ENCODE measurements at places on chromosomes 1 and 21.

- DNase-seq: no peak
These were observed 7.3 kb upstream of the STUM start for GRCh38 chr1:226541231-226541630.

GRCh38 chr1:184368354-184368753 is 18.5 kb upstream of the C1orf21 start:
- DNase-seq: no peak

GRCh38 chr1:13494025-13494424 is 19.8 kb downstream of the LRRC38 start:
- DNase-seq: no peak

GRCh38 chr1:159704481-159704880 is 9.9 kb downstream of the CRP start:
- peak; percentile 16 for DNase-seq

GRCh38 chr1:173507205-173507846 is 30.2 kb downstream of the PRDX6 start:
- DNase-seq: no peak

DNA sequence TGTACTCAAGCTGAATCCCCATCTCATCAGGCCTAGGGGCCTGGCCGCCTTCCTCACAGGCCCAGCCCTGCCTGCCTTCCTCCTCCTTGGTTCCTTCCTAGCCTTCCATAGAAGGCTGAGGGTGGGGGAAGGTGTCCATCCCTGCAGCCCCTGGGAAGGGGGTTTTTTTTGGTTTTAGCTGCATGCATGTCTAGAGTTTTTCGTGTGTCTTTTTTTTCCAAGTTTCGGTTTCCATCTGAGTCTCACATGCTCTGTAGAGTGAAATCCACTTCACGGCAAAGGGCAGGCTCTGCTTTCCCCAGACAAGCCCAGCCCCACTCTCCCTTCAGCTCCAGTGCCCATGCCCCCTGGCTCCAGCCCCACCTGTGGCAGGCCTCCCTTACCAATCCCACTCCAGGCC is 32.1 kb downstream of the GRHL3 start:
- no peak for DNase-seq

DNA sequence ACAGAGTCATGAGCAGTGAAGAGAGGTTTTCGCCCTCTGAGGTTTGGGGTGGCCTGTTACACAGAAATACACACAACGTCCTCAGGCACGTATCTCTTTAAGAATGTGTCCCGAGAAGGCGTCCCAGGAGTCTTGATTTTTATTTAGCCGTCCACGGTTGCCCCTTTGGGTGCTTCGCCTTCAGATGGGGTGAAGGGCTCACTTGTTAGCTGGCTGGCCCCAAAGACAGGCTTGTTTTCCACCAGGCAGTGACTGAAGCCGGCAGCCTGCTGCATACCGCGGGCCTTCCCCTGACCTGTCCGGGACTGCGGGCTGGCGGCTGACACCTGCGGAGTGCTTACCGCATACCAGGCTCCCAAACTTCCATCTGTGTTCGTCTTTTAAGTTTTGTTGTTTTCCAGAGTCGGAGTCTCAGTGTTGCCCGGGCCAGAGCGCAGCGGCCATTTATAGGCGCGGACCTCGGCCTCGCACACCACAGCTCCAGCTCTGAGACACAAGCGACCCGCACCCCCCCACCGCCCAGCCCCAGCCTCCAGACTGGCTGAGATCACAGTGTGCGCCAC is 1.6 kb upstream of the ADARB1 start:
- DNase-seq: no peak

GRCh38 chr1:224377676-224378006 is 21.0 kb downstream of the CNIH4 start:
- DNase-seq: no peak

DNA sequence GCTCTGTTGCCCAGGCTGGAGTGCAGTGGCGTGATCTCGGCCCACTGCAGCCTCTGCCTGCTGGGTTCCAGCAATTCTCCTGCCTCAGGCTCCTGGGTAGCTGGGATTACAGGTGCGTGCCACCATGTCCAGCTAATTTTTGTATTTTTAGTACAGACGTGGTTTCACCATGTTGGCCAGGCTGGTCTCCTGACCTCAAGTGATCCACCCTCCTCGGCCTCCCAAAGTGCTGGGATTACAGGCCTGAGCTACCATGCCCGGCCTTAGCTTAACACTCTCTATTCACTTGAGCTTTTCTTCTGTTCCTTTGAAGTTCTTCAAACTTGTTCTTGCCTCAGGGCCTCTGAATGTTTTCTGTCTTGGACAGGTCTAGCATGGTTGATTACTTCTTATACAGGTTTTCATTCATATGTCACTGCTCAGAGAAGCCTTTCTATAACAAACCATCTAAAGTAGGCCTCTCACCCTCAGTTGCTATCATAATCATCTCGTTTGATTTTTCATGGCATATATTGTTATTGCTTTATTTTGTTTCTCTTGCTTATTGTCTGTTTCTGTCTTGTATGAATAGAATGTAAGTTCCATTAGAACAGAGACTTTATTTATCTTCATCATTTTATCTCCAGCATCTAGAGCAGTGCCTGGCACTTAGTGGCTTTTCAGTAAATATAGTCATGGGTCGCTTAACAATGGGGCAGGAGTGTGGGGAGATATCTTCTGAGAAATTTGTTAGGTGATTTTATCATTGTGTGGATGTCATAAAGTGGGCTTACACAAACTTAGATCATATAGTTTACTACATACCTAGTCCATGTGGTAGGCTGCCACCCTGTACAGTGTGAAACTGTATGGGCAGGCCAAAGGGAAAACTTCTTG is 12.1 kb downstream of the OSBPL9 start:
- DNase-seq: no peak

DNA sequence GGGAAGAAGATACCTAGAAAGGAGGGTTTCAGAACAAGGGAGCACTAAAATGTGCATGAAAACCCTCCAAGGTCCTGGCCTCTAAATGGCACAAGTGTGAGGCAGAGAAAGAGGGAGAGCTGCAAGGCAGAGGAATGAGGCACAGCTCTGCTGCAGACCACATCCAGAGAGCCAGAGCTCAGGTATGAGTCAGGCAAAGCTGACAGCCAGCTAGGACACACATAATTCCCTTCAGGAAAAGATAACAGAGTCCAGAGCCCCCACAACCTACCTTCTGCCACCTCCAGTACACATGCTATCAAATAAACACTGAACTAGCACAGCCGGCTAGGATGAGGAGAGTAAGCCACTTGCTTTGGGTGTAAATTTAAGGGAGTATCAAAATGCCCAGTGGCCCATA is 62.2 kb downstream of the HSF2BP start:
- DNase-seq: no peak

DNA sequence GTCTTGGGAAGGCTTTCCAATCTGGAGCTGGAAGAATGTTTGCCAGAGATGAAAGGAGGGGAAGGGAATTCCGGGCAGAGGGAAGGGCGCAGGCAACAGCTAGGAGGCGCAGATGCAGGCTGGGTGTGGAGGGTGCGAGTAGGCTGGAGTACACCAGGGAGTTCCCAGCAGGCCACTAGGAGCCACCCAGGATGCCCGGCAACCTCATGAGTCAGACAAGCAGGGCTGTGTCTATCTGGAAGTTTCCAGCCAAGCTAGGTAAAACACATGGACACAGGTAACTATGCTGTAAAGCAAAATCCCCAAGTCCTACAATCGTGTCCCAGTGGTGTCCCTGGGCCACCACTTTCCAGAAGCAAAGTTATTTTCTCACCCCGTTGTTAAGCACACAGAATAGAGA is 990 bp upstream of the NBL1 start:
- no peak for DNase-seq

- DNase-seq: no peak
These were observed 70.1 kb upstream of the CCDC190 start for GRCh38 chr1:162930976-162931560.

DNA sequence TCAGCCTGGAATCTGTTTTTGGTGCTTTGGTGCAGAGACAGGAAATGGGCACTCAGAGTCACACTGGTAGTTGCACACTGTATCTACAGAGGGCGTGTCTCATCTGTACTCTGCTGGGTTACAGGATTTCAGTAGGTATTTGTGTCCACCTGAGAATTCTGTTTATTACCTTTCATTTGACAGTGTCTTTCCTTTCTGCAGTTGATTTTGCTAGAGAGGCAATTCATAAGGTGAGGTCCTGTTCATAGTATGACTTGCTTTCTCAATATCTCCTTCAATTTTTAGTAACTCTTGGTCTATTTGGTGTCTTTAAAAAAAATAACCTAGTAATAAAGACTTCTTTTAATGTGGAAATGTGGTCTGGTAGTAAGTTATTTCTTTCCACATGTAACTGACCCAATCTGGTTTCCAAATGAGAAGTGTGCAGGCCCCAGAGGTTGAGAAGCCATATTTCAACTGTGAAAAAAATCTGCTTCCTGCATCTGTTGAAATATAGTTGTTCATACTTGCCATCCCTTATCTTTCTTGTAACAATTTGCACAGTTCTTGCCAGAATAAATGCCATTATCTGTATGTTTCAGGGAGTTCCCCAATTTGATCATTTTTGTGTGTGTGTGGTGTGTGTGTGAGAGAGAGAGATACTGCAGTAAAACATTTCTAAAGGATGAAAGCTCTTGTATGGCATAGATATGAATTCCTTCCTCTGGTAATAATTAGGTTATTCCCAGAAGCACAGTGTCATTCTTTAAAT is 78.4 kb upstream of the DNAJC6 start:
- no peak for DNase-seq

DNA sequence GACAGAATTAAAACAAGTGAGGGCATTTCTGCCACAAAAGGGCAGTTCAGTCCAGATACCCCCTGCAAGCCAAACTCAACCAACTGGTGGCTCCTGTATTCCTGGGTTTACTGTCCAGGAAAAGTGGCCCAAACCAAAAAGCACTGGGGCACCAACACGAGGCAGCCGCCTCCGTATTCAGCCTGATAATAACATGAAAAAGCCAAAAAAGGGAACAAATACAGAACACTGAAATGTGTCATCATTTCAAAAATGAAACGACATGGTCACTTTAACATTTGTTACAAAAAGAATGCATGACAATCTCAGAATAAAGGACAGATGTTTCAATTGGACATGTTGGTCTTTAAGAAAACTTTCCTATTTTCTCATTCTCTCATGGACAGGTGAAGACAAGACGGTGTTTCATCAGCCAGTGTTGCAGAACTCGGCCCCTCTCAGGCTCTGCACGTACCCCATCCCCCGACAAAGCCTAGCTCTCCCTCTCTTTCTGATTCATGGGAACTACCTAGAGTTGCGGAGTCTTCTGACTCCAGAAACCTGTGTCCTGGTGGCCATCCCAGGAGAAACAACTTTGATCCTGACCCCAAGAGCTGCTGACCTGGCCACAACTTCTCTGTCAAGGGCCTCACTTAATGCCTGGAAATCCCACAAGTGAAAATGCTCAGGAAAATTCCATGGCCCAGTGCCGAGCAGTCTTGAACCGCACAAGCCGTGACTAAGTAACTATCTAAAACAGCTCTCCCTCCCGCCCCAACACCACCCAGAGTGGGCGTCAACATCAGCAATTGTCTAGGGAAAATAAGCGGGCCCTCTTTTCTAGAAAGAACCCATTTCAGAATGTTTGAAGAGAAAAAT is 27.1 kb downstream of the ZBTB17 start:
- no peak for DNase-seq

- DNase-seq: no peak
These were observed 51.7 kb upstream of the PALMD start for GRCh38 chr1:99594205-99594604.

DNA sequence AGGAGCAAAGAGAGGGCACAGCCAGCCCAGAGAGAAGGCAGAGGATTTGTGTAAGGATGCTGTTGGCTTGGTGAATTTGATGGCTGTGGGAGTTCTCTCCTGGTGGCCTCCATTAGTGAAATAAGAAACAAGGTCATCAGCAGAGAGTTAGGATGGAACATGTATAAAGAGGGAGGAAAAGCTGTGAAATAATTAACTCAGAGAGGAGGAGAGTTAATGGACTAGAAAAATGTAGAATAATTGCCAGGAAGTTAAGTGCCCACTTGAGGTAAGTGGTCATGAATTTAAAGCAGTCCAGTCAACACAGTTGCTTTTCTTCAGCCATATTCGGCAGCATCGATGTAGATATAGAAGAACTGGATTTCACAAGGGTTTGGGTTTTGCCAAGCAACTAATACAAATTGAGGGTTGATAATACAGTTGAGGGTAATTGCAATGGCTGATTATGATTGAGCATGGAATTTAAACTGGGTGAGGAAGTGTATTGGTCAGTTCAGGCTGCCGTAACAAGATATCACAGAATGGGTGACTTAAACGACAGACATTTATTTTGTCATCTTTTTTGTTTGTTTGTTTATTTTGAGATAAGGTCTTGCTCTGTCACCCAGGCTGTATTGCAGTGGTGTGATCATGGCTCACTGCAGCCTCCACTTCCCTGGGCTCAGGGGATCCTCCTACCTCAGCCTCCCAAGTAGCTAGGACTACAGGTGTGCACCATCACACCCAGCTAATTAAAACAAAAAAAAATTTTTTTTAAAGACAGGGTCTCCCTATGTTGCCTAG is 31.7 kb upstream of the KLF17 start:
- no peak for DNase-seq

DNA sequence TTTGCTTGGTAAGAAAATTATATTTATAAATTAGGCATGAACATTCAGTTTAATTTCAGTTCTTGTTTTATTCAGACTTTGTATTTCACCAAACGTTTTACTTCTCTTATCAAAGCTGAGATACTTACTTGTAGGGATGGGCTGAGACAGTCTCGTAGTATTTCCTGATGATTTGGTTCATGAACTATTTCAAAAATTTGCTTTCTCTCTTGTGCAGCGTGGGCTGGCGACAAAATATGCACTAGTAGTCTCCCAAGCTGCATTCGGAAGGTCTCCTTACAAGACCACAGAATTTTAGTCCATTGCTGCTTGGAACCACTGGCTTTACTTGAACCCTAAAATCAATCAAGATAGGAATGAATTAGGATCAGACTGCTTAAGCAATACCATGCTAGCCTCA is 91.7 kb upstream of the GNG4 start:
- no peak for DNase-seq

GRCh38 chr1:33048426-33048825 is 11.7 kb upstream of the AK2 start:
- no peak for DNase-seq

DNA sequence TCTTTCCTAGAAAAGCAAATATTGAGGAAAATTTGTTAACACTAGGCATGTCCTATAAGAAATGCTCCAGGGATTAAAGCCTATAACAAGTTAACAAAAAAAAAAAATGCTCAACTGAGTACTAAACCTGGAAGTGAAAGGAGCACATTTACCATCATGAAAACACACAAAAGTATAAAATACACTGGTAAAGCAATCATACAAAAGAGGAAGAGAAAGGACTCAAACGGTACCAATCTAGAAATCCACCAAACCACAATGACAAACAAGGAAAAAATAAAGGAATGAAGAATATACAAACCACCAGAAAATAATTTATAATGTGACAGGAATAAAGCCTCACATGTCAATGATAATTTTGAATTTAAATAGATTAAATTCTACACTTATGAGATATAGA is 21.2 kb downstream of the CD1E start:
- DNase-seq: no peak

GRCh38 chr1:93734999-93735398 is 53.4 kb upstream of the BCAR3 start:
- DNase-seq: no peak

GRCh38 chr1:112515311-112516009 is 6.7 kb downstream of the WNT2B start:
- no peak for DNase-seq

- no peak for DNase-seq
These were observed 58.6 kb upstream of the HIVEP3 start for GRCh38 chr1:41977326-41977725.
